Cortex of kidney (tissue), 1 donor: ENCODE measurements at places on chromosomes 7 and 10.

DNA sequence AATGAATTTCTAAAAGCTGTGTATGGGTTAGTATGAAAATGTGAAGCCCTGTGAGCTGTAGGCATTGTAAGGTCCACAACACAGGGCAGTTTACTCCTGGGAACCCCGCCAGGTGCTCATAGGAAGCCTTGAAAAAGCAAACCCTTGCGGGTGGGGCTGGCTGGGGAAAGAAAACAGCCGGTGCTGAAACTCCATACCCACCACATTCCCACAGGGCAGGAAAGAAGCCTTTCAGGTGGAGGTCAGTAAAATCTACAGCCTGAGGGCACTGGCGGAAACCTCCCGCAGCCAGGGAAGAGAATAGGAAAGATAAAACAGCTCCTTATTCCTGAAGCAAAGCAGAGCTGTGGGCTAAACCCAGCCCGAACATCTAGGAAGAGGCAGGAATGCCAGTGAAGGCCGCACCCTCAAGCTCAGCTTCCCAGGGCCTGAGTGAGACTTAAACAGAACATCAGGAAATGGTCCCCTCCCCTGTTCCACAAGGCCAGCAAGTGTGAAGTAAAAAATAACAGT, 34.7 kb downstream of the PODXL start:
- DNase-seq = no peak

GRCh38 chr10:95741807-95742467, 14.0 kb upstream of the ENTPD1 start:
- no peak for DNase-seq

DNA sequence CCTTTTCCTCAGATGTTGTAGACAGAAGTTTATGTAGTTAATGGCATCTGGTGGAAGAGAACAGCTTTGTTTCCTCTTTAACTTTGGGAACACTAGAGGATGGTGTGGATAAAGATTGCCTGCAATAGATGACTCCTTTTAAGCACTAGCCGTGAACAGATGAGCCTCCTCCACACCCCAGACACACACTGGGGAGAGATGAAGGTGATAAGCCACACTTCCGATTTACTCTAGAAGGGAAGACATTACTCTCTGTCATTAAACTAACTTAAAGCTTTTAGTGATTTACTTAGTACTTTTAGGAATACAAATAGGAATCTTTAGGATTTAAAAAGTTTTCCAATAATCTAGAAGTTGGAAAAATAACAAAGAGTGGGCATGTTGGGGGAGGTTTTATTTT, 6.8 kb downstream of the HSPA14 start:
- DNase-seq = no peak

- no peak for DNase-seq
These were observed 9.1 kb downstream of the AHR start for GRCh38 chr7:17307558-17307957.

- no peak for DNase-seq
These were observed 4.9 kb upstream of the SRI start for GRCh38 chr7:88224601-88225275.

DNA sequence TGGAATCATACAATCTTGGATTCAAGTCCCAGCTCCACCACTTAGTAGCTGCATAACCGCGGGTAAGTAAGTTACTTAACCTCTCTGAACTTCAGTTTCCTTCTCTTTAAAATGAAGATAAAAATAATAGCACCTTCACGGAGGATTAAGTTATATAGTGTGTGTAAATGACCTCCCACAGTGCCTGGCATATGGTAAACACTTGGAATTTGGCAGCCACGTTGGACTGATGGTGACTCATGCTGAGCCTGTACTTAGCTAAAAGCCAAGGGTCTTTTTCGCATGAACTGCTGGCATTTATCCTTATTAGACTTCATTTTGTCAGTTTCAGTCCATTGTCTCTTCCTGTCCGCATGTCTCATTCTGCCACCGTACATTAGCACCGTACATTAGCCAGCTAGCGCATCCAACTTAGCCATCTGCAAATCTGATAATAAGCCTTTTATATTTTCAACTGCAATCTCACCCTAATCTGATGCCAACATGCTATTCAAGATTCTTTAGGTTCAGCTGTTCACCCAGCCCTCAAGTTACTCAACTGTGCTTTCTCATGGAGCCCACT, 11.2 kb downstream of the SLC13A4 start:
- DNase-seq = no peak

GRCh38 chr10:71435571-71436267, 39.0 kb downstream of the CDH23 start:
- DNase-seq = no peak

DNA sequence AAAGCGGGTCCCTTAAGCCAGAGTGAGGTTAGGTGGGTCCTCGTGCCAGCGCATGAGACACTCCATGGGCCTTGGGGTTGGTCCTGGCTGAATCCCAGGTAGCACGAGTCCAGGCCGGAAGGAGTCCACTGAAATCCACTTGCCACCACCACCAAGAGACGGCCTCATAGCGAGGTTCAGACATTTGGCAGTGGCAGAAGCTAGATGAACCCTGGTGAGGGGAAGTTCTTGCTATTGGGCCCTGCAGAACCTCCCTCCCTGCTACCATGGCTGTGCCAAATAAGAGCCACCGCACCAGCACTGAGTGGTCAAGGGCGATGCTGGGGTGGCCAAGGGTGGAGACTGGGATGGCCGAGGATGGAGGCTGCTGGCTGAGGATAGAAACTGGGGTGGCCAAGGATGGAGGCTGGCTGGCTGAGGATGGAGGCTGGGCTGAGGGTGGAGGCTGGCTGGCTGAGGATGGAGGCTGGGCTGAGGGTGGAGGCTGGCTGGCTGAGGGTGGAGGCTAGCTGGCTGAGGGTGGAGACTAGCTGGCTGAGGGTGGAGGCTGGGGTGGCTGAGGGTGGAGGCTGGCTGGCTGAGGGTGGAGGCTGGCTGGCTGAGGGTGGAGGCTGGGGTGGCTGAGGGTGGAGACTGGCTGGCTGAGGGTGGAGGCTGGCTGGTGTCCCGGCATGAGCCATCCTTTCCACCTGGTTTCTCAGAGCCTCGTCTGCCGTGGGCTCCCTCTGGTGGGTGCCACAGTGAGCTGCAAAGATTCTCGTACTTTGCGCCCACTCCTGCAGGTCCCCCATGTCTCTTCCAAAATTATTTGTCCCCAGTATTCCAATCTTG, 88.2 kb downstream of the ELFN1 start:
- DNase-seq = no peak

DNA sequence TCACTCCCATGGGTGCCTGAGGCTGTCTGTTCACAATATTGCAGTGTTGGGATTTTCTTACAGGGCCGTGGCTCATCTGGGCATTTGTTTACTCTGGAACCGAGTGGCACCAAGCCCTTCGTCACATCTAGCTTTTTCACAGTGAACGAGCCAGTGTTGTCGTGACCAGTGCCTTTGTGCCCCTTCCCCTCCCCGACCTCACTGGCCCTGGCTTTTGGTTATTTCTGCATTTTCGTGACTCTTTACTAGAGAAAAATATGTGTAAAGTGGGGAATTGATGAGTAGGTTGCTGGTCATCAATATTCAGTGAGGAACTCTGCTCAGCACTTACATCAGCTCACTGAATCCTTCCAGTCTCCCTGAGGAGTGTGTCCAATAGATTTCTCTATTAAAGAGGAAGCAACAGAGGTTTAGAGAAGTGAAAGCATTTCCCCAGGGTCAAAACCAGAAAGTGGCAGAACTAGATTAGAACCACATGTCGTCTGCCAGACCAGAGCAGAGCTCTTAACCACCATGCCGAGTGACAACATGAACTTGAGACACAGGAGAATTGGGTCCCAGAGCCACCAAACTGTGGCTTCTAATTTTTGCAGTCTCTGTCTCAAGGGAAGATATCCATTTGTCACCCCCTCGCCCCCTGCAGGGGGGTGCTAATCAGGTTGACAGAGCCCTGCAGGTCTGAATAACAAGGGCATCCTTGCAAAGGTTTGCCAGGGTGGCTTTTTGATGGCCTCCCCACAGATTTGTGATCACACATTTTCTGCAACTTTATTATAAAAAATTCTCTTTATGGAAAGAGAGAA, 125.3 kb downstream of the CHN2 start:
- no peak for DNase-seq

- DNase-seq = no peak
These were observed 18.6 kb upstream of the ZMIZ1 start for GRCh38 chr10:79049931-79050895.

GRCh38 chr7:36937754-36938563, 213.7 kb upstream of the AOAH start:
- no peak for DNase-seq
